HS-27A (cell line): ENCODE measurements at places on chromosomes 4 and X.

DNA sequence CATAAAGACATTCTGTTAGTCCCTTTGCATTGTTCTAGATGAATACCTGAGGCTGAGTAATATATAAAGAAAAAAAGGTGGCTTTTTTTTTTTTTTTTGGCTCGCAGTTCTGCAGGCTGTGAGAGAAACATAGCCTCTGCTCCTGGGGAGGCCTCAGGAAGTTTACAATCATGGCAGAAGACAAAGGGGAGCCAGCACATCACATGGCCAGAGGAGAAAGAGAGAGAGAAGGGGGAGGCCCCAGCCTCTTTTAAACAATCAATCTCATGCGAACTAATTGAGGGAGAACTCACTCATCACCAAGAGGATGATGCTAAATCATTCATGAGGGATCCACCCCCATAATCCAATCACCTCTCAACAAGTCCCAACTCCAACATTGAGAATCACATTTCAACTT, 364.0 kb upstream of the EPHA5 start:
- DNase-seq, result no peak

DNA sequence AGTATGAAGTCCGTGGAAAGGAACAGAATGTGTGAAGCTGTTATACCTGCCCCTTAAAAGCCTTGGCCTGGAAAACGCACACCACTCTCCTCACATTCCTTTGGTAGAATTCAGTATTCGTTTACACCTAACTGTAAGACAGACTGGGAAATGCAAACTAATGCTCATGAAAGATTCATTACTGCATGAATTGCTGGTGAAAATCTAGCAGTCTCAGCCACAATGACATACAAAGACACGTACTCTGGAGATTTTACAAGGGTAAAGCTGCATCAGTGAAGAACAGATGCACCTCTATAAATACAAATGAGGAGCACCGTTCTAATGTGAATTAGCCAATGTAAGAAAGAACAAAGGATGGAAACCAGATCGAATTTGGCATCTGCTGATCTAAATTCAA, 2051.3 kb downstream of the PCDH7 start:
- DNase-seq, result no peak

GRCh38 chr4:5893004-5893580, at the start of gene CRMP1:
Gene CRMP1 (minus strand): TSS chr4:5893086. CDS start chr4:5892969, 117 bp downstream.
- no peak for DNase-seq

GRCh38 chrX:21606002-21606401, 52.1 kb downstream of the KLHL34 start:
- no peak for DNase-seq

- no peak for DNase-seq
Measured at GRCh38 chrX:123990602-123991001, 29.1 kb downstream of the STAG2 start.

GRCh38 chrX:111047575-111047974, 48.4 kb upstream of the PAK3 start:
- no peak for DNase-seq
